ENCODE measurements at places on chromosomes 6 and 20. TPM values are rescaled to one million over a fixed set of nuclear protein-coding genes. Genes with fewer than 3 reads are reported as not detected.

Gene SCP2D1
- not detected for polyA plus RNA-seq

Gene WFDC10B
- polyA plus RNA-seq, result not detected

Gene GNMT
- polyA plus RNA-seq, result 1.4 TPM

- no peak for DNase-seq
These were observed 252.9 kb downstream of the GRM1 start for GRCh38 chr6:146281651-146282362.

DNA sequence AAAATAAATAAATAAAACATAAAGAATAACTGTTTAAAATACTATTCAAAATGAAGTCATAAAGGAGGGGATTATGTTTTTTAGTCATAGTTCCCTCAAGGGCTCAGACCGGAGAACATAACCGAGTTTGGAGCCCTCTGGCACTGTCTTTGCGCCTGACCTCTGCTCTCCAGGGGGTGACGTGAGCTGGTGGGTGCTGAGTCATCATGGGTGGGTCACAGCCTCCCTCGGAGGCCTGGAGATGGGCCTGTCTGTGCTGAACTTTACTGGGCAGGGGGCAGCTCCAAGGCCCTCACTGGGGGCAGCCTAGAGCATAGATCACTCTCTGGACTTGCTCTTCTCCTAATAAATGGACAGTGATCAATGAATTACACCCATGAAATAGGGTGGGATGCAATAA lies 3.1 kb upstream of the MAVS start:
- no peak for DNase-seq

DNA sequence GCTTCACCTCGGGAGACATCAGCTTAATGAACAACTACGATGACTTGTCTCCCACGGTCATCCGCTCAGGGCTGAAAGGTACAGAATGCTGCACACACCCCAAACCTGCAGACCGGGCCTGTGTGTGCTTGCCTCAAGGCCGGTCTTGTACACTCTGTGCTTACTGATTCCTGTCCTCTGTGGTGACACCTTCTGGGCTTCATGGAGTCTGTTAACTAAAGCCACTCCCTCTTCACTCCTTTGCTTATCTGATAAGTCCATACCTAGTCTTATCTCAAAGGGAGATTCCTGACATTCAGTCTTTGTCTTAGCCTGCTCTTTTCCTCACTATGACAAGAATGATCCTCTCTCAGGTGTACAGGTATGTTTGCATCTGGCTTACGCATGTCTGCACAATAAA lies 107.7 kb upstream of the TMEM181 start:
- DNase-seq, result no peak

DNA sequence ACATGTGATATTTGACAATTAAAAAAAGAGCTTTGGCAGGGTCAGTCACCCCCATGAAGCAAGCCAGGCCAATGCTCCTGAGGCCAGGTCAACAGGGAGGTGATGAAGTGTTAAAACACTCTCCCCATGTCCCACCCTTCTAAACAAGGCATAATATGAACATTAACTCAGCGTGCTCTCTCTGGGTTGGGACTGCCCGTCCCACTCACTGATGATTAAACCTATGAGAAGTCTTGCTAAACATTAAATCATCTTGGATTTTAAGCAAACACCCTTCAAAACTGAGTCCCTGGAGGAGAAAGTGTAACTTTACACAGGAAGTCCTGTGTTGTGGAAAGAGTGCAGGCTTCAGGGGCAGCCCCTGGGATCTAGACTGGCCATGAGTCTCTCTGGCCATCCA lies 558.5 kb downstream of the CD83 start:
- DNase-seq, result no peak

DNA sequence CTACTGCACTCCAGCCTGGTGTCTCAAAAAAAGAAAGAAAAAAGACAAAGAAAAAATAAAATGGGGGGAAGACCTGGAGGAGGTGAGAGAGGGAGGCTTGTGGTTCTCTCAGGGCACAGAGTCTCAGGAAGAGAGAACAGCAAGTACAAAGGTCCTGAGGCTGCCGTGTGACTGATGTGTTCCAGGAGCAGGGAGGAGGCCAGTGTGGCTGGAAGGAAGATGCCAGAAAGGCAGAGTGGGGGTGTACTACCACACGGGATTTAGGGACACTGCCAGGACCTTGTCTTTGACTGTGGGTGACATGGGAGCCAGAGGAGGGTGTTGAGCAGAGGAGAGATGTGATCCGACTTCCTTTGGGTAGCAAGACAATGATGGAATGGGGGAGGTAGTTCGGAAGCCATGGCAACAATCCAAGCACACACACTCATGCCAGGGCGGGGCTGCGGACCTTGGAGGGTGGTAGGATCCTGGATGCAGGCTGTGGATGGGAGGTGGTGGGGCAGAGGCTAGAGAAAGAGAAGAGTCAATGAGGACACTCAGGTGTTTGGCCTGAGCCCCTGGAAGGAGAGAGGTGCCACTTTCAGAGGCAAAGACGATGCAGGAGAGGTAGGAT lies 136.4 kb upstream of the PTPN1 start:
- DNase-seq, result no peak

- no peak for DNase-seq
These were observed 25.1 kb upstream of the TCFL5 start for GRCh38 chr20:62886709-62887058.

- no peak for DNase-seq
These were observed 81.9 kb upstream of the CCN6 start for GRCh38 chr6:111971866-111972532.

GRCh38 chr20:64214952-64215351 lies 40.6 kb upstream of the PCMTD2 start:
- peak; percentile 65 for DNase-seq

DNA sequence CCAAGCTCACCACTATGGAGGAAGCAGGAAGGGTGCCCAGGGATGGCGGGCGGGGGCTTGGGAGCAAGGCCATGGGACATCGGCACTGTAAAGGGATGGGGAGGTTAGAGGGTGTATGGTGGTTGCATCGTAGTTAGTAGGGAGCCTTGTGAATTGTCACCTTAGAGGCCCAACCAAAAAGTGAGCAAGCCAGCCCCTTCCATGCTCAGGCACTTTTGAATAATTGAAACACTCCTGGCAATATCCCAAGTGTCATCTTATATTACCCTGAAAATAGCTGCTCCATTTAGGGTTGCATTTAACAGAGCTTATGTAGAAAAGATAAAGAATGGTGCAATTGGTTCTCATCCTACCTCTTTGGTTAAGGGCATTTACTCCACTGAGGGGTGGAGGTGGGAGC lies 169.2 kb downstream of the SAMD5 start:
- no peak for DNase-seq

DNA sequence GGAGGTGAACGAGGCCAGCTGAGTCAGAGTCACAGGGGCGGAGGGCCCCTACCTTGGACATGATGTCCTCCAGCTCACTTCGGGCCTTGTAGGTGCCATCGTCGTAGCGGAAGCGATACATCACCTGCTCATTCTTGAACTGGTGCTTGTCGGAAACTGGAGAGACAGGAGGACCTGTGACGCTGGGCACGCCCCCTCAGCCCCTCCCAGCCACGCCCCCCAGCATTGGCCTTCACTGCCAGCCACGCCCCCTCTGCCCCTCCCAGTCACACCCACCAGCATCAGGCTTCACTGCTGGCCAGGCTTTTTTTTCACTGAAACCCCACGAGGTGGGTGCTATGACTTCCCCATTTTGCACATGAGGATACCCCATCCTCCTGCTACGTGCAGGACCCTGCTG lies 148.2 kb downstream of the PREX1 start:
- no peak for DNase-seq

Data from SK-N-SH (cell line).